ENCODE measurements at places on chromosomes 7 and 10. TPM values are rescaled to one million over a fixed set of nuclear protein-coding genes. Genes with fewer than 3 reads are reported as not detected.

DNA sequence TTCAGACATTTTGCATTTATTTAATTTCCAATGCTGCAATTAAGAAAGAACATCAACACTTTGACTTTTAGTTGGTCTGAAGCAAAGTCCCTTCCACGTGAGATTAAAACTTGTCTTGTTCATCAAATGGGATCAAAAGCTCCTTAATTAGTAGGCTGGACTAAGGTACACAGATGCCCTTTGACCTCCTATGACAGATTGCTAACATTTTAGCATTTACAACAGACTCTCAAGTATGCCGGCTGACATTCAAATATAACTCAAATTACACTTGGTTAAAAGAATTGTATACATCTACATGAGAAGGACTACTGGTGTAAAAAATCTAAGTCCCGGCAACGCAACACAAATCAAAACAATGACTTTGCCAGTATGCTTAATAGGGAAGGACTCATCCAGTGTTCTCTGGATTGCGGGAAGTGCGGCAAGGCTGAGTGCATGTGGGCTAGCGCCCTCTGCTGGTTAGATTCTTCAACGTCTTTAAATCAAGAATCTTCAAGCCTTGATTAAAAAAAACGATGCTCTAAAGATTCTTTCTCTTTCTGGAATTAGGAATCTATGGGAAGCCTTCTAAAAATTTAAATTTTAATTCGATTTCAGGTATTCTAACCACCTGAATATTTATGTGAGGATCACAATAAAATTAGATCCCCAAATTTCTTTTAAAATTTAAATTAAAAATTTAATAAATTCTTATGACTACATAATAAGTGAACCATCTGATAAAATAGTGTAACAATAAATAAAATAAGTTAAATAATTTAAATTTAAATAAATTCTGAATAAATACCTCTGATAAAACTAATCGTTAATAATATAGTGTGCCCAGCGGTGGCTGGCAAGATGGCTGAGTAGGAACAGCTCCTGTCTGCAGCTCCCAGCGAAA lies 444.7 kb downstream of the DGKB start:
- peak; percentile 84 for DNase-seq

Gene MBL2
- total RNA-seq, result not detected

Gene LRRD1
- total RNA-seq, result not detected

Gene TRIM50
- not detected for total RNA-seq

Gene TRIM74
- total RNA-seq, result not detected

- DNase-seq, result no peak
Observed at GRCh38 chr7:96285579-96285978, 36.3 kb downstream of the SLC25A13 start.

Gene RNLS
- 7.1 TPM for total RNA-seq

DNA sequence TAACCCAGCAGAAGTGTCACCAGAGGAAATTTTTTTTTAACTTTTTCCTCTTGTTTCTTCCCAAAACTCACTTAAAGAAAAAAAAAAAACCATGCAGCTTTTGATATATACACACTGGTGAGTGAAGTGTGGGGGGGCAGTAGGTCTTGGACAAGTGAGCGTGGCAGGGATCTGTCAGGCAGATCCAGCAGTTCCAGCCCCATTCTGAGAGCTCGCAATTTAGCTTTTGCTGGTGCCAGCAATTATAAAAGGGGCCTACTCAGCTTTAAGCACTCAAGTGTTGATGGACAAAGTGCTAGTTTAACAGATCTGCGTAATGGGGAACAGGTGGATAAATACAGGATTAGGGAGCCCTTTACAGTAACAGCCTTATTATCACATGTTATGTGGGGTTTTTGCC lies 619.2 kb upstream of the GALNT17 start:
- DNase-seq, result no peak

DNA sequence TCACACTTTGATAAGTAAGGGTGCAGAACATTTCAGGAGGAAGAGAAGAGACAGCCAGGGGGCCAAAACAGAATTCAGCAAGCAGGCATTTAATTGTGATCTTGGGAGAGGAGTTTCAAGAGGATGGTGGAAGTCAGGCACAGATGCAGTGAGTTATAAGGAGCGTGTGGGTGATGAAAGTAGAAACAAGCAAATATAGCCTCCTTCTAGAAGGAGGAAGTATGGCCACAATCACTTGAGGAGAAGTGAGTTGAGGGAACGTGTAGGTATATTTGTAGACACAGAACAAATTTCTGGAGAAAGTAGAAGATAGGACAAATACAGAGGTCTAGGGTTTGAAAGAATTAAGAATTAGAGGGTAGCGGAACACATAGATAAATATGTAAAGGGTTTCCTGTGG lies 165.8 kb downstream of the CACNB2 start:
- DNase-seq, result no peak

DNA sequence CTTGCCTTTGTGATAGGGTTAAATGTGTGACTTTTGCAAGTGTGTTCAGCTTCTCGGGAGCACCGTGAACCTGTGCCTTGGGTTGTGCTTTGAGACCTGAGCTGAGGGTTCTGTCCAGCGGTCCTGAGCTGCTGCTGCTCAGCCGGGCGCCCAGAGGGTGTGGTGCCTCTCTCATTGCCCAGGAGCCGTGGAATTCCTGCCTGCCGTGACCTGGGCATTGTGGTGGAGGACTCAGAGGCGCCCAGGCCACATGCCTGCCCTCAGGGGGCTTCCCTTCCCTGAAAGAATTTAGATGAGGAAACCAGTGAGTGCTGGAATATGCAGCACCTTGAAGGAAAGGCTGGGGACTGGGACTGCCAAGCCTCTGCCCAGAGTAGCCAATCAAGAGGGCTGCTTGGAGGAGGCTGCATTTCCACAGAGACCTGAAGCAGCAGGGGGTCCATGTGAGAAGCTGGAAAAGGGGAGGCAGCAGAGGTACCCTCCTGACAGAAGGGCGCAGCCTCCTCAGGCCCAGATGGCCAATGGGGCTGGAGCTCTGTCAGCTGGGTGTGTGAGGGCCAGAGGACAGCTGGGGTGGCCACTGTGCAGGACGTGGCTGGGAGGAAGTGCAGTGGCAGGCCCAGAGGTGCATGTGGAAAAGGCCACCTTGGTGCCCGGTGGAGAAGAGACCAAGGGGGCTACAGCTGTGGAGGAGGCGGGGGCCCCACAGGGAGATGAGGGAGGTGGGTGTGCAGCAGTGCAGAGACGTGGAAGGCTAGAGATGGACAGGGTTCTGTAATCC lies 107.3 kb downstream of the NKX6-2 start:
- DNase-seq, result no peak

DNA sequence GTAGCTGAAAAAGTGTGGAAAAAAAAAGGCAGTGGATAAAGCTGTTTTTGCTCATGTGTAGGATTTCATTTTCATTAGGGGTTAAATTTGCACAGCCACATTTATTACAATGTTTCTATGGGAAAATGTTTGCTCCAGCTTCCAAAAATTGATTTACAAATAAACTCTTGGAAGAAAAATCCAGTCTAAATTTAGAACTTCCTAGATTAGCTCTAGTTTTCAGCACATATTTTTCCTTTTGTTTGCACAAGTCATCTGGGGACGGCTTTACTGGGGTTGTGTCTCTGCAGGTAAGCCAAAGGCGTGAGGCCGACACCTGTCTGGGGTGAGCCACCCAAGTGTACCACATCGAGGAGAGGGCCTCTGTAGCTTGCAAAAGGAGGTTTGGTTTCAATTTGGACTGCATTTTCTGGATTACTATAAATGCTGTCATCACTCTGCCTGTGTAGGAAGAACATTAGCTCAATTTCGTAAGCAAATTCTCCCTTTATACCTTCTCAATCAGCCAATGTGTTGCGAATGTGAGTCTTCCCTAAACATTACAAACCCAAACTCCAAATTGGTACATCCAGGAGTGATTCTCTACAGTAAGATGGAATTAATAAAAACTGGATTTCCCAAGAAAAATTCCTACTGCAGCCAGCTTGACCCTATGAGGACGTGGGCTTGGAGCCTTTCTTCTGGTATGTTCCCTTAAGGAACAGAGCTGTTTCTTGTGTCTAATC lies 89.5 kb upstream of the ZNF438 start:
- no peak for DNase-seq

GRCh38 chr7:112462236-112462635 lies 12.0 kb downstream of the IFRD1 start:
- DNase-seq, result peak; percentile 69

DNA sequence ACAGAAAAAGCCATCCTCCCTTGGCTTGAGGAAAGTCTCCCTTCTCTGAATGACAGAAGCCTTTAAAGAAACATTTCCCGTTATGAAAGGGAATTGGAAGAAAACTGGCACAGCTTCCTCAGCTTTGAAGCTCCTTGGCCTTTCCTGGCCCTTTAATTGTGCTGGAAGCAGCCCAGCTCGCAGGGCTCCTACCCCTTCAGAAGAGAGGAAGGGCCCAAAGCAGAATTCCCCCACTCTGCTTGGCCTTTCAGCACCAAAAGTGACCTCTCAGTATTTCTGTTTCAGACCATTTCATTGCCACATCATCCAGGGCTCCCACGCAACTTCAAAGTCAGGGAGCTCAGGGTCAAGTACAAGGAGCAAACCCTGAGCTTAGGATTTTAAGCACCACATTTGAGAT lies 4.2 kb downstream of the AFAP1L2 start:
- no peak for DNase-seq

GRCh38 chr10:89588671-89589070 lies 53.3 kb upstream of the SLC16A12 start:
- DNase-seq, result no peak

- no peak for DNase-seq
Observed at GRCh38 chr10:131127610-131128009, 183.9 kb downstream of the TCERG1L start.

DNA sequence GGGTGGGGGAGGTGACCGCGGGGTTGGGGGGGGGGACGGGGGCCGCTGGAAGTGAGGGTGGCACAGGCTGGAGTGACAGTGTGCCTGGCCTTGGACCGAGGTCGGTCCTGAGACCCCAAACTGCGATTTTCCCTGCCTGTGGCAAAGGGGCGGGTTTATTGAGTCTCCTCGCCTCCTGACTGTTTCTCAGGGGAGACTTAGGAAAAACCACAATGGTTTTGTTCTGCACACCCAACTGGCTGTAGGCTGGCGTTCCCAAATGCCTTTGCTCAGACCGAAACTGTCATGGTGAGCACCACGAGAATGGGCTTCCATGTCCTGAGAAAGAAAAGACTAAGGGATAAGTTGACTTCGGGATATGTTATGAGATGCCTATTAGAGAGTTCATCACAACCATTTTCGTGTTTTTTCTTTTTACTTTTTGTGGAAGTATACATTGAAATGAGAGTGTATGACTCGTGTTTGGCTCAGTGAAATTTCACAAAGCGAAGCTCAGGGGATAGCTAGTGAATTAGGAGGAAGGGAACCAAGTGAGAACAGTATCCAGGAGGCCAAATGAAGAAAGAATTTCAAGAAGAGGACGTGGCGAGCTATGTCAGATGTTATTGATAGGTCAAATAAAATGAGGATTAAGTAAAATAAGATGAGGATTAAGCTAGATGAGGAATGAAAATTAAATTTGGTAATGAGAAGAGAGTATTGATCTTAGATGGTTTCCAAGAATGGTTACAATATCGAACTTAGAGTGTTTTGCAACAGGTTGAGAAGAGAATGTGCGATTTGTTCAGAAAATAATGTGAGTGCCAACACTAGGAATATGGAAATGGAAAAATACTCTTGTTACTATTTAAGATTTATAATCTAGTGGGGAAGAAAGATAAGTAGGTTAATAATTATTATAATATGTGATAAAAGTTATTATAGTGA lies 918 bp downstream of the NET1 start:
- peak; percentile 25 for DNase-seq

Gene TRIM24
- total RNA-seq, result 28.5 TPM

DNA sequence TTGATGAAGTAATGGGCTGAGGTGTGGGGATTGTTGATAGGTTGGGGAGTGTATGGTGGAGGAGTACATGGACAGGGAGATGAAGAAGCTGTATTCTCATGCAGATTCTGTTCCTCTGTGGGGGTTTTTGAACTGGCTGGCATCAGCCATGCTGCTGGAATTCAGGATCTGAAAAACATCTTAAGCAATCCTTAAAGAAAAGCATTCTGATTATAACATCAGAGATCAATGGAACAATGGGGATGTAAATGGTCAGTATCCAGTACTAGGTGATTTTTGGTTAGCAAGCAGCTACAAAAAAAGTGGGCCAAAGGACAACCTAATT lies 247.5 kb upstream of the GALNT17 start:
- DNase-seq, result no peak

Data from Calu3 (cell line).